Effector memory CD8-positive, alpha-beta T cell (primary cell): ENCODE measurements at places on chromosomes 1 and 21.

- no peak for DNase-seq
Measured at GRCh38 chr1:51523931-51524330, 4.9 kb upstream of the EPS15 start.

GRCh38 chr1:162944974-162945674, 84.1 kb upstream of the CCDC190 start:
- DNase-seq = no peak

GRCh38 chr1:53617382-53617781, 121.6 kb downstream of the GLIS1 start:
- DNase-seq = no peak

GRCh38 chr1:167584581-167584980, 31.0 kb upstream of the CREG1 start:
- DNase-seq = no peak

DNA sequence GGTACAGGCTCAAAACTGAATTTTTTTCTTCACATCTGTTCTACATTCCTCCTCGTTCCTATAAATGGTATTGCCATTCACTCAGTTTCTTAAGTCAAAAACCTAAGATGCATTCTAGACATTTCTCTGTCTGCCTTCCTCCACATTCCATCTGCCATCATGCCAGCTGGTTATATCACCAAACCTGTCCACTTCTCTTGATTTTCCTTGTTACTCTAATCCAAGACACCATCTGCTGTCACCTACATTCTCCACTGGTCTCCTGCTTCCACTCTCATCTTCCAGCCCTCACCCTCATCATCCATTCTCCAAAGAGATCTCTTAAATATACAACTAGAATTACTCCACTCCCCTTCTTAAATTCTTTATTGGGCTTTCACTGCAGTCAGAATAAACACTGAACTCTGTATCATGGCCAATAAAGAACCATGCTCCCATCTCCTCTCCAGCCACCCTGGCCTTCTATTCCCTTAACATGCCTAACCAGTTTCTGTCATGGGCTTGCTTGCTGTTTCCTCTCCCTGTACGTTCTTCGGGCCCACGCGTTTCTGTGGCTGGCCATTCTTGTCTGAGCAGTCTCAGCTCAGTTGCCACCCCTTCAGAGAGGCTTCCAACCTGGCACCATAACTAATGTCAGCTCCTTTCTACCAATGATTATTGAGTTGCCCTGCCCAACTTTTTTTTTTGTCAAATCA, 278.3 kb downstream of the ST6GALNAC3 start:
- no peak for DNase-seq
